ENCODE measurements at places on chromosomes 13 and 19.
A peak's percentile ranks its signal among the peaks of the same experiment; 100 is the strongest.

DNA sequence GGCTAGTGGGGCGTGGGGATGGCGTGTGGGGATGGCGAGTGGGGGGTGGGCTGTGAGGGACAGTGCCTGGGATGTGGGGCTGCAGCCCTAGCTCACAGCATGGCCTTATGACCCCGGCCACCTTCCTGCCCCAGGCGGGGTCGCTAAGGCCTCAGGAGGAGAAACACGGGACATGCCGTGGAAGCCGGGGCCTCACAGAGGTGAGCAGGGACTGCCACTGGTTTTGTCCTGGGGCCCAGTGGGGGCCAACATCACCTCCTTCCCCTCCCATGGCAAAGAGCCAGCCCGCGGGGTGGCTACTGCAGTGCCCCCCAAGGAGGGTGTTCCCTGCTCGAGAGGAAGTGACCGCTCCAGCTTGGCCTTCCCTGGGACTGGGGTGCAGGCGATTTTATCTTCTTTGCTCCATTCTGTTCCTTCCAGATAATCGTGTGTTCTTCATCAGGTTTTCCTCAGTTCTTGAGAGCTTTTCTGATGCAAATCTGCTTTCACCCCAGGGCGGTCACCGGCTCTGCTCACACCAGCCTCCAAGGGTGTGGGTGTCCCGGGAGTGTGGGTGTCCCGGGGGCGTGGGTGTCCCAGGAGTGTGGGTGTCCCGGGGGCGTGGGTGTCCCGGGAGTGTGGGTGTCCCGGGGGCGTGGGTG, 1.2 kb downstream of the F7 start:
- no peak for DNase-seq

DNA sequence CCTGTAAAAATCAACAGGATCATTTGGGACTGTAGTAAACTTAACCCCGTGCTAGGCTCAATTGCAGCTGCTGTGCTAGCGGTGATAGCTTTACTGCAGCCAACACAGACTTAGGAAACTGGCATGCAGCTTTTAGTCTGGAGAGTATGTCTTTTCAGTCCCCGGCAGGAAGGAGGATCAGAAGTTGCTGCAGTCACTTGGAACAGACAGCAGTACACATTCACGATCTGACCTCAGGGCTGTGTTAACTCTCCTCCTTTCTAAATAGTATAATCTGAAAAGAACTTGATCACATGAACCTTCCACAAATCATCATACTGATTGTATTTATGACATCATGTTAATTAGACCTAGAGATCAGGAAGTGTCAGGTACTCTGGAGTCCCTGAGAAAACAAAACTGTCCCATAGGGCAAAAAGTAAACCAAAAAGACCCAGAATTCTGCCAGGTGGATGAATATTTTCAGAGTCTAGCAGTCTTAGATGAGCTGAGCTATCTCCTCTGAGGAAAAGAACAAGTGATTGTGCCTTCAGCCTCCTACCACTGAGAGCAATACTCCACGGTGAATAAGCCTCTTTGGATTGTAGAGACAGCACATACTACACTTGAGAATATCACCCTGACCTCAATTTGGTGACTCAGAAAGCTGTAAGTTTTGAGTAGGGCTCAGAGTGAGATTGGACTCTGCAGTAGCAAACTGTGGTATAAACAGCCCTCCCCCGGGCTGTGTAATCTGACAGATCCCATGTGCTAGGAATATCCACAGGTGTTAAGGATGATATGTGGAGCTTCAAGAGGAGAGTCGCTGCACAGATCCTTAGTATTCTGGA, 181.0 kb upstream of the GPR12 start:
- no peak for DNase-seq

- no peak for DNase-seq
These were observed 78.6 kb upstream of the TM9SF2 start for GRCh38 chr13:99422586-99423220.

GRCh38 chr13:109858319-109858718, 71.9 kb upstream of the IRS2 start:
- DNase-seq, result no peak

GRCh38 chr19:5436948-5437306, 18.3 kb upstream of the ZNRF4 start:
- no peak for DNase-seq

DNA sequence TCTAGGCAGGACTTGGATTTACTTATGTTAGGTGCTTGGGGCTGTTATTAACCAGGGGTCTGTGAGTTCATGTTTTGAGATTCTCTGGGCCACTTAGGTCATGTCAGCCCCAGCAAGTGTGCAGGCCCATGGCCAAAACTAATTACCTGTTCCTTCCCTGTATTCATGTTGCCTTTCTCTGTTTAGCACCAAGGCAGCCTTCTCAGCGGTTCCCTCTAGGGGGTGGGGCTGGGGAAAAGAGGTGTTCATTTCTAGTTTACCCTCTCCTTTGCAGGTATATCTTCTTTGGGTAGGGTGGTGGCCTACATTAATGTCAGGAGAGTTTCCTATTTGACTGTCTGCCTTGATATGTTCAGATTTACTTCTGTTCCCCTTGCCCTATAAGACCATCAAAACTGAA, 61.7 kb downstream of the PDS5B start:
- no peak for DNase-seq

GRCh38 chr19:40305403-40305802, 20.3 kb upstream of the AKT2 start:
- peak; percentile 78 for DNase-seq

Measured in right atrium auricular region (tissue), 2 donors.